ENCODE measurements at places on chromosomes 5 and 9.
A peak's percentile ranks its signal among the peaks of the same experiment; 100 is the strongest.

DNA sequence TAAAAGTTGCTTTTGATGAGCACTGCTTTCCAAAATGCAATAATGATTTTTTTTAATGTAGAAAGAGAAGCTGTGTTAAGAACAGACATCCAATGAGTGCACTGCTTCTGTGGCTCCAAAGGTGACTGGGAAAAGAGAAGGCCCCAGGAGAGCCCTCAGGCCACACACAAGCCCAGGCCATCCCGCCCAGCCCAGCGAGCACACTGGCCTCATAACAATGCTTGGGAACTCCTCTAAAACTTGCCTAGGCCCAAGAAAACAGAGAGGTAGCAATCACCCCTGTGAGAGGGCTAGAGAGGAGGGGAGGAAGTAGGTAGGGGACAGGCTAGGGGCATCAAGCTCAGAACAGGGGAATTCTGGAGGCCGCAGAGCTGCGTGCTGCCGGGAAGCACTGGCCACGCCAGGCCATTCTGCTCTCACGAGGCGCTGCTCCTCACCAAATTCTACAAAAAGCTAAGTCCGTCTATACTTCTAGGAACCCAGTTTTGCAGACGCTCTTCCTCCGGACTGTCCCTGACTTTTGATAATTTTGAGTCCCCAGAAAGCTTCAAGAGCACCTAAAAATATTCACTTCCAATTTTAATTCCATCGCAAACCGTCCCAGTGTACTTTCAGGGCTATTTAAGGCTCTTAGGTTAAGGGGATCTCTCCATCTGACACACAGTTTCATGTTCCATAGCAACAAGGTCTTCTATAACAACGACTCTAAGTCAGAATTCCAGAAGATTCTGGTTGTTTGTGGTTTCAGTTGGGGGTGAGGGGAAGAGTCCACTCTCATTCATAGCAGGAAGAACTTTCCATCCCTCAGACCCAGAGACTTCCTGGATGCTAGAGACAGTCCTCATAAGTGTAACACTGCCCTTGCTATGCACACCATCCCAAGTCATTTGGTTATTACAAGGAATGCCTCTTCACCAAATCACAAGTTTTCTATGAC lies 51.0 kb downstream of the HABP4 start:
- DNase-seq = no peak

DNA sequence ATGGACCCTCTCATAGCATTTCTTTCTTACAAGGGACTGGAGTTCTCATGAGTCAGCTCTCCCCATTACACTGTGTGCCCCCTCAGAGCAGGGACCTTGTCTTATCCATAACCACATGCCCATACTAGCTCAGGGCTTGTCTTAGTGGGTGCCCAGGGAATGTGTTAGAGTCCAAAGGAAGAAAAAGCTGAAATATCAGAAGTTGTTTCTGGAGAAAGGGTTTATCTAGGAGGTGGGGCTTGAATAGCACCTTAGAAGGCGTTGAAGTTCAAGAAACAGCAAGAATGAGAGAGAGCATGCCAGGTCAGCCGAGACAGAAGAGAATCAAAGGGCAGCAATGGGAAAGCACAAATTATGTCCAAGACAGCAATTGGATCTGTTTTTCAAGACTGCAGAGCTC lies 109.4 kb downstream of the TTLL11 start:
- DNase-seq = no peak

DNA sequence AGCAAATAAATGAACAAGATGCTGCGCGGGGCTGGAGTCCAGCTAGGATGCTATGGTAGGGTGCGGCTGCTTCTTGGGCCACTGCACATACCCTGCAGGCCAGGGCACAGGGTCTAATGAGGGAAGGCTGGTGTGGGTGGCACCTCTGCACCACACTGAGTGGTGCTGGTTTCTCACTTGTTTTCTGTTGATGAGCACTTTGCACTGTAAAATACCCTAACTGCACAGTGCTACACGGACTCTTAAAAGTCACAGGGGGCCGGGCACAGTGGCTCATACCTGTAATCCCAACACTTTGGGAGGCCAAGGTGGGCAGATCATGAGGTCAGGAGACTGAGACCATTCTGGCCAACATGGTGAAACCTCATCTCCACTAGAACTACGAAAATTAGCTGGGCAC lies 52.7 kb upstream of the DMRT1 start:
- no peak for DNase-seq

DNA sequence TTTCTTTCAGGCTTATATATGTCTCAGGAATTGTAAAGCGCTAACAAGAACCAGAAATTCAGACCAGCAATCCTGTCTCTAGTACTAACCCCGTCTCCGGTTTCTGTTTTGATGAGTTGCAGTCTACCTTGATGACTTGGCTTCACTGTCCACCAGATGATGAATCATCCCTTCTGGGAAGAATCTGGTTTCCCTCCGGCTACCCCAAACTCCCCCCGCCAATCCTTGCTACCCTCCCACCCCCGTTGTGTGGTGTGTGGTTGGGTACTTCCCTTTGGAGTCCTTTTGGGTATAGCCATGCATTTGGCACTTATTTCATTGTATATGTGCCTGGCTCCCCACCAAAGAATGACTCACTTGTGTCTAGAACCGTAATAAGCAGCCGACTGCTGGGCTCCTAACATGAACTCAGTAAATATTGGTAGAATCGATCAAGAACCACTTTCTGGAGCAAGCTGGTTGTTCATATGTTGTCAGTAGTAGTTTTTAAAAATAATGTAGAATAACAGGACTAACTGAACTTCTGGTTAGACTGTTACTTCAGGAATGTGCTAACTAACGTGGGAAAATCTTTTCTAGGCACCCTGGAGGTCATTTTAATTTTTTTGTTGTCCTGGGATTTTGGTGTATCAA lies 8.3 kb upstream of the TGFBI start:
- no peak for DNase-seq

GRCh38 chr5:171418982-171419687 lies at the start of gene FGF18:
Gene FGF18 (plus strand): TSS chr5:171419647. CDS start chr5:171420200, 553 bp downstream.
- peak; percentile 46 for DNase-seq

GRCh38 chr9:16410601-16411280 lies 459.7 kb downstream of the BNC2 start:
- no peak for DNase-seq

GRCh38 chr5:174300118-174300940 lies 254.8 kb downstream of the NSG2 start:
- no peak for DNase-seq

- no peak for DNase-seq
Measured at GRCh38 chr9:16526380-16526779, 344.1 kb downstream of the BNC2 start.

DNA sequence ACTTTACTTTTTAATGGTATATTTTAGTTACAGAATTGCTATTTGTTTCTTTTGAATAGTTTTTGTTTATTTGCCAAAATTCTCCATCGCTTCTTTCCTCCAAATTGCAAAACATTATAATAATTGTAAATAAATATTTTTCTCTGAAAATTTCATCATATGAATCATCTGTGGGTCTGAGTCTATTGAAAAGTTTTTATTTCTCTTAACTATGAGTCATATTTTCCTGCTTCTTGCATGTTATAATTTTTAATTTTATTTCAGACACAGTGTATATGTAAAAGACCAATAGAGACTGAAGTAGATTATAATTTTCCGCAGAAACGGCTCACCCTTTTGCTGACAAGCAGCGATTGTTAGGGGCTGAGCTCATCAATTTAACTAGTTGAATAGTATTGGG lies 279.1 kb upstream of the IL12B start:
- no peak for DNase-seq

DNA sequence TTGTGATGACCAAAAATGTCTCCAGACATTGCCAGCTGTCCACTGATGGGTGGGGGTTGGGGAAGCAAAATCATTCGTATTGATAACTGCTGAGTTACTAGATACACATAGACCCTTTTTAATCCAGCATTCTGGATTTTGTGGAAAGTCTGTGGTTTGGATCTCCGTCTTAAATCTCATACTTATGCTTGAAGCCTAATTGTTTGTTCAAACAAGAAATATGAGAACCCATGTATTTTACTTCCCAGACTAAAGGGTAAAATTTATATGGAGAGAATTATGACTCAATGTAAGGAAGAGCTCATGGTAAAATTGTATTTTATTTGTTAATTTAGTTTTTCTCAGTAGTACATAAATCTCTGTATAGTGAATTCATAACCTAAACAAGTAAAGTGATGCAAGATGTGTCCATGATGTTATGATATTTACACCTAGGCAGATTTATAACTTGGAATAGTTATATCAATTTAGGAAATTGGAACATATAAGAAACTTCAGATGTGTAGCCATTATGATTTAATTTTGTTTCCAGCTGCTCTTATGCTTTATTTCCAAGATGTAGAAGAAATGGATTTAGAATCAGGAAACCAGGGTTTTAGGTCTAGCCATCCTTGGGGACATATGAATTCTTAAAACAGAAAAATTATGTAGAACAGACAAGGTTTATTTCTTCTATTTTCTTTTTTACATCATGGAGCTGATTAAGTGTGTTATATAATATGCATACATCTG lies 4.5 kb upstream of the OGN start:
- DNase-seq = no peak

DNA sequence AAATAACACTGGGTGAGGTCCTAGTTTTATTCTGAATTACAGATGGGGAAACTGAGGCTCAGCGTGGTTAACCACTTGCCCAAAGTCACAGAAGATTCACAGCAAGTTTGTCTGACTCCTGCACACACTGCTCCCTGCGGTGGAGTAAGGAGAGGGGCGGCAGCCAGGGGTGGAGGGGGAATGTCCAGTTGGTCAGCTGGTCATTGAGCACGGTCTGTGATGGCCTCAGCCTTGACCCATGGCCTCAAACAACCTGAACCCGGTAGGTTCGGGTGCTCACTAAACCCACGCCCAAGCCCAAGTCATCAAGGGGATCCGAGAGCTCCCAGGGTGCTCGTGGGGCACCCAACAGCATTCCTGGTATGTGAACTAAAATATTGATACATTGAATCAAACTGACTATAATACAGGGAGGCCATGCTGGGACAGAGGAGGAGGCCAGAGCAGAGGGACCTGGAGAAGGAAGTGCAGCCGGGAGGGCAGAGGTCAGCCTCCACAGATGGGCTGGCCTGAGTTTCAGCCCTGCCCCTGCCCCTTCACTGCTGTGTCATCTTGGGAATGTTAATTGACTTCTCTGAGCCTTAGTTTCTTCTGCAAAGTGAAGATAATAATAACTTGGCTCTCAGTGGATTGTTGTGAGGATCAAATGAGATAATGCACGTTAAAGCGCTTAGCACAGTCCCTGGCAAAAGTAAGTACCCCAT lies 3.6 kb upstream of the IL17B start:
- no peak for DNase-seq

Data from renal cortex interstitium (tissue), 15 donors.